ENCODE measurements at places on chromosomes 5 and 9.

DNA sequence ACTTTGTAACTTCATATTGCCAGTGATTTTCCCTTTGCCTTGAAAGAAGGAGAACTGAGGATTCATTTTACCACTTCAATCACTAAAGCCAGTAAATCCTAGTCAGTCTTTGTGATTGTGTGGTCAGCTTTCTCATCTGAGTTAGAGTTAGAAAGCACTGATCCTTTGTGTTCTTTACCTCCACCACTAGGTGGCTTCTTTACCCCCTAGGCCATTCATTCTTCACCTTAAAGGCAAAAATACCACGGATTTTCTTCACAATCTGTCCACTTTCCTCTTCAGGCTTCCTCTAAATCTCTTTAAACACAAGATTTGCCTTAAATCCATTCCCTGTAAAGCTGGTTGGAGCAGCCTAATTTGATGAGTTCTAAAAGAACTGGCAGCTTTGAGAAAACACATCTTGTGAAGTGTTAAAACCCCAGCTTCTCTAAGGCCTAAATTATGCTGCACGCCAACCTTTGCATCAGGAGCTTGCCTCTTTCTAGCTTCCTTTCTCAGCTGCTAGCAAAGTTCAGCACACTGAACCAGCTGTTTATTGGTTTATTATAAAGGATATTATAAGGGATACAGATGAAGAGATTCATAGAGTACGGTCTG lies 20.4 kb downstream of the BDP1 start:
- no peak for DNase-seq

DNA sequence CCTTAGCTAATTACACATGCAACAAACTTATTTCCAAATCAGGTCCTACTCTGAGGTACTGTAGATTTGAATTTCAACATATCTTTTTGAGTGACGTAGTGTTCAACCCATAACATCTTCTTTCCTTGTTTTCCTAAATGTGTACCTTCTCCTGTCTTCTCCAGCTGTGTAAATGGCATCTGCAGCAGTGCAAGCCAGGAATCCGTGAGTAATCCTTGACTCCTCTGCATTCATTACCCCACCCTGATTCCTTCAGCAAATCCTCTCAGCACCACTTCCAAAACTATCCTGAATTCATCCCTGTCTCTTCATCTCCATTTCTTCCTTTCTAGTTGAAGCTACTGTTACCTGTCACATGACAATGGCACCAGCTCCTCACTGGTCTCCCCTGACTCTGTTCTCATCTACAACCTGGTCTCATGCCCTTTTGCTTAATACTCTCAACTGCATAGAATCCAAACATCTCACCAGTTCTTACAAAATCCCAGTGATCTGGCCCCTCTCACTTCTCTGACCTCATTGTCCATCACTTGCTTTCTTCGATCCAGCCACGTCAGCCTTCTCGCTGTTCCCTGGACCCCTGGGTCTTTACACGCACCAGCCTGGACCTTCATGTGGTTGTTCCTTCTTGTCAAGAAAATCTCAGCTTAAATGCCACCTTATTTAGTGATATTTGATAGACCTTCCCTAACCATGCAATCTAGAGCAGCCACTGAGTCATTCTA lies 14.6 kb upstream of the TRAF1 start:
- no peak for DNase-seq

GRCh38 chr5:14011089-14012020 lies 66.9 kb upstream of the DNAH5 start:
- DNase-seq, result peak; percentile 98

- DNase-seq, result no peak
Observed at GRCh38 chr9:13755551-13755950, 476.1 kb upstream of the MPDZ start.

DNA sequence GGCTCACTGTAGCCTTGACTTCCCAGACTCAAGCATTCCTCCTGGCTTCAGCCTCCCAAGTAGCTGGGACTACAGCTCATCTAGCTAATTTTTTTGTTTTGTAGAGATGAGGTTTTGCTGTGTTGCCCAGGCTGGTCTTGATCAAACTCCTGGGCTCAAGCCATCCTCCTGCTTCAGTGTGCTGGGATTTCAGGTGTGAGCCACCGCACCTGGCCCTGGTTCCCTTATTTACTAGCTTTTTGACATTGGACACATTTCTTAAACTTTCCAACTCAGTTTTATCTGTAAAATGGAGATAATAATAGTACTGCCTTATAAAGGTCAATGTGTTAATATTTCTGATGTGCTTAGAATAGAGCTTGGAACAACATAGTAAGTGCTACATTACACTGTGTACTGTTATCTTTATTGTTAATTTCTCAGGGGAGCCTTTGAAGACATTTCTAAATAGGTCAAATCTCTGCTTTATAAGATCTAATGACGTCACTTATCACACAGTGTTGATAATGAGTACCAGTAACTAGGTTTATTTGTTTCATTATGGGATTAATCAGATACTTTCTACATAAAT lies 66.7 kb downstream of the KIAA1958 start:
- no peak for DNase-seq

GRCh38 chr5:80895523-80895922 lies 64.6 kb upstream of the RASGRF2 start:
- no peak for DNase-seq

DNA sequence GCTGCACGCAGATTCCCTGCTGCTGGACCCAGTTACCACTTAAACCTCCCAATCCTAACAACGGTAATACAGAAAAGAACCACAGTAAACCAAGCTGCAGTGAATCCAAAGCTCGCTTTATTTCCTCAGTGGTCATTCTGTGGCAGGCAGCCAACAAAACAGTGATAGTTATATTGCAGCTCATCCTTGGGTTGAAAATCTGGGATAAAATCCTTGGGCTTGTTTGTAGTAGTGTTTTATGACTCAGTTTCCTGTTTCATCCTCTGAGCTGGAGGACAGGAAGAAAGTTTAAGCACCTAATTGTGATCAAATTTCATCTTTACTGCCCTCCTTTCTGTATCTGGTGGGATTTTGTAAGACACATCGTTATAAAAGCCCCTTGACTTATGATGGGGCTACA lies 31.4 kb downstream of the HMGCR start:
- no peak for DNase-seq

DNA sequence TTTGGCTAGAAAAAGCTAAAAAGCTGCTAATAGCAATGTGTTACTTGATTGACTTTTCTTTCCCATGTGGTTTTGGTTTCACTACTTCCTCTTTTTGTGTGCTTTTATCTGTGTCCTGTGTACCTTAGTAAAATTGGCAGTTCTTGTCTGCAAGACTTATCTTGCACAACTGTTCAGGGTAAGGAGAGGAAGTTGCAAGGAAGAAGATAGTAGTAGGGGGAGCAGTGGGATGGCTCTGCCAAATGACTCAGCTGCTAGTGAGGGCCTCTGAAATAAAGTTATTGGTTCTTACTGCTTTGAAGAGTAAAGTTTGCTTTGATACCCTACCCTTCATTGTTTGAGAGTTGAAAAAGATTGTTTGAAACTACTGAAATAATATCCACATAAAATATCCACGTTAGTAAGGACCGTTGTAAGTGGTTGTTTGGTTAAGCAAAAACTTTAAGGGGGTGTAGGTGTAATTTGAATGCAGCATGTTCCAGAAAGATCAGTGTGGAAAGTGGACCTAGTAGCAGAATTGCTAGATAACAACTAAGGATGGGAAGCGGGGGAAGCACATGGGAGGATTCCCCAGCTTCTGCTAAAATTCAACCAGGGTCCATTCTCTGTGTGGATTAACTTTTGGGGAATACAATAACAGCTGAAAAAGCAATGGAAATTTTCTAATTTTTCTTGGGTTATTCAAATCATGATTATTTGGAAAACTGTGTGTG lies 123.5 kb downstream of the SCAMP1 start:
- DNase-seq, result no peak

DNA sequence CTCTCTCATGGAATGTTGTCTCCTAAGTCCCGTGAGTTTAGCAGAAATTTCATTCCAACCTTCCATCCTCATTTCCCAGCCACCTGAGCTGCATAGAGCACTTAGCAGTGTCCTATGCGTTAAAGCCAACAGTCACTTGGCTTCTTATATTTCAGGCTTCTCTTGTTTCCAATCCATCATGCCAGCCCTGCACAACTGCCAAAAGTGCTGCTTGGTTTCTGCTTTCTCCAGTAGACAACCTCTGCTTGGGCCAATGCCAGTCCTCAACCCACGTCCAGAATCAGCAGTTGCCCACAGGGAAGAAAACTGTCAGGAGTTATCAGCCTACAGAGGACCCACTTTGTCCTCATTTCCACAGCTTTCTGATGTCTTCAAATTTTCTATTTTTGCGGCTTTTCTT lies 42.5 kb downstream of the KCNIP1 start:
- no peak for DNase-seq

DNA sequence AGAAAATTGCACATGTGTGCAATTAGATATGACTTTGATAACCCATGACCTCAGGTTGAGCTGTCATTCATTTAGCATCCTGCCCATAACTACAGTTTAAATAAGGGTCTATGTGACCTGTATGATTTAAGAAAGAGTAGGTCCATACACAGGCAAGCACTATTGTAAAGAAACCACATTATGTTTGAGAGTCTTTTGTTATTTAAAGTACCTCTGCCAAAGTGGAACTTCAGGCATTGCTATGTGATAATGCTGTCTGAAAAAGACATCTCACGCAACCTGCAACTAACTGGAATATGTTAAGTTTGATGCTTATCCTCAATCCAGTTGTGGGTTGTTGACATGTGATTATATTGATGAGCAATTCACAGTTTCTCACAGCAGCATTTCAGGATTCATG lies 317.0 kb downstream of the TMEM161B start:
- DNase-seq, result no peak

DNA sequence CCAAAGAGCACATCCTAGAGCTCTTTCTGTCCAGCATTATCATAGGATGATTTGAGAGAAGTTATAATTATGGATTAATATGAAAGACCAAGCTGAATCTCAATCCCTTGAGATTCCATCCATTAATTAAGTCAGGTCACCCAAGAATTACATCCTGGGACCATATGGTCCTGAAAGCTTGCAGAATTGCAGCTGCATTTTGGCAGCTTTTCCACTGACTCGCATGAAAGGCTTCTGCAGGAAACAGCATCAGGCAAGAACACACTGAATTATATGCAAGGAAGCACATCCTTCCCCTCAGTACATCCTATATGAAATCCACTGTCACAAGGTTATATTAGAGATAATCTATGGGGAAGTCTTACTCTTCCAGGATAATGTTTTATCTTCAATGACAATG lies 109.1 kb upstream of the CTNND2 start:
- DNase-seq, result no peak
